ENCODE measurements at places on chromosomes 16 and 17. TPM values are rescaled to one million over a fixed set of nuclear protein-coding genes. Genes with fewer than 3 reads are reported as not detected.

MNT gene
- polyA plus RNA-seq, result 13.8 TPM

TNP2 gene
- polyA plus RNA-seq, result not detected

SYNRG gene
- polyA plus RNA-seq, result 40.5 TPM

ACBD4 gene
- polyA plus RNA-seq, result 15.4 TPM

BCO1 gene
- 2.1 TPM for polyA plus RNA-seq

CCR7 gene
- 0.24 TPM for polyA plus RNA-seq

PLD6 gene
- polyA plus RNA-seq, result 4.1 TPM

EVI2B gene
- 3.6 TPM for polyA plus RNA-seq

HID1 gene
- 13.5 TPM for polyA plus RNA-seq

PRSS53 gene
- polyA plus RNA-seq, result 1.2 TPM

SUPT6H gene
- 74.3 TPM for polyA plus RNA-seq

NATD1 gene
- polyA plus RNA-seq, result 13.2 TPM

OTOP3 gene
- polyA plus RNA-seq, result not detected

ERBB2 gene
- 174 TPM for polyA plus RNA-seq

TOX3 gene
- 39.7 TPM for polyA plus RNA-seq

CHST4 gene
- 0.34 TPM for polyA plus RNA-seq

CTRB2 gene
- 0.09 TPM for polyA plus RNA-seq

TPSG1 gene
- polyA plus RNA-seq, result 0.47 TPM

NTN1 gene
- polyA plus RNA-seq, result 4.2 TPM

KRTAP1-1 gene
- not detected for polyA plus RNA-seq

PDE6G gene
- 17.5 TPM for polyA plus RNA-seq

CACNG4 gene
- polyA plus RNA-seq, result 4.7 TPM

BCL6B gene
- 25.7 TPM for polyA plus RNA-seq

MT1B gene
- polyA plus RNA-seq, result 2.0 TPM

MPG gene
- polyA plus RNA-seq, result 21.7 TPM

RNF40 gene
- polyA plus RNA-seq, result 134 TPM

DNAH9 gene
- polyA plus RNA-seq, result 12.0 TPM

UMOD gene
- 243 TPM for polyA plus RNA-seq

ODAD4 gene
- 6.6 TPM for polyA plus RNA-seq

DLX3 gene
- 1.6 TPM for polyA plus RNA-seq

TEX14 gene
- polyA plus RNA-seq, result 0.47 TPM

ASPSCR1 gene
- 38.4 TPM for polyA plus RNA-seq

MPV17L gene
- 9.5 TPM for polyA plus RNA-seq

JUP gene
- 246 TPM for polyA plus RNA-seq

SCNN1G gene
- polyA plus RNA-seq, result 38.6 TPM

ATP2C2 gene
- polyA plus RNA-seq, result 0.45 TPM

KRTAP4-4 gene
- polyA plus RNA-seq, result not detected

KRT12 gene
- not detected for polyA plus RNA-seq

AXIN2 gene
- polyA plus RNA-seq, result 23.4 TPM

FAM171A2 gene
- 35.9 TPM for polyA plus RNA-seq

OMG gene
- polyA plus RNA-seq, result 0.15 TPM

TOP2A gene
- polyA plus RNA-seq, result 182 TPM

BRIP1 gene
- polyA plus RNA-seq, result 11.3 TPM

C1QL1 gene
- 1.7 TPM for polyA plus RNA-seq

PRAC1 gene
- polyA plus RNA-seq, result not detected

IL21R gene
- 0.14 TPM for polyA plus RNA-seq

GAS7 gene
- 16.8 TPM for polyA plus RNA-seq

All from right renal pelvis (tissue), 4 donors.